Fibroblast of lung (primary cell): ENCODE measurements at places on chromosomes 2 and 18. TPM values are rescaled to one million over a fixed set of nuclear protein-coding genes. Genes with fewer than 3 reads are reported as not detected.

The MSH6 gene
- total RNA-seq: 29.4 and 33.6 TPM in 2 replicates

The SRD5A2 gene
- not detected in 2 replicates for total RNA-seq

The SCN2A gene
- 2.1 and 7.1 TPM in 2 replicates for total RNA-seq

The MAP3K19 gene
- not detected in 2 replicates for total RNA-seq

The ANKRD53 gene
- 0.26 and 1.3 TPM in 2 replicates for total RNA-seq
